ENCODE measurements at places on chromosomes 5 and 9.

GRCh38 chr5:163938595-163938994 is 433.2 kb downstream of the MAT2B start:
- no peak for DNase-seq

DNA sequence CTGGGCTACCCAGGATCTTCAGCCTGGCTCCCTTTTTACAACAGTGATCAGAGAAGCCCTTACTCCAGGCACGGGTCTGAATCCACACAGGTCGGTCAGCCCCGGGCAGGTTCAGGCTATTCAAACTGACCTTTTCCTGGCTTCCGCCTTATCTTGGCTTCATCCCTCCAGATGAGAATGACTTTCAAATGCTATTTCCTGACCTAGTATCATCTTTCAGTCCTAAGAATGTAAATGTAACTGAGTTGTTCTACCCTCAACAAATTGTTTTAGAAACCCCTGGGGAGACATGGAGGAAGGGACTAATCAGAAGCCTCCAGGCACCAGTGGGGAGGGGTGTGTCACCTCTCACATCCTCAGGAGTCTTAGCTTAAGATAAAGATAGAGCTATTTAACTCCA is 213.2 kb downstream of the EPB41L4A start:
- DNase-seq: no peak

GRCh38 chr9:99748266-99748665 is 73.4 kb upstream of the NR4A3 start:
- no peak for DNase-seq

- DNase-seq: no peak
Observed at GRCh38 chr5:33975852-33976251, 8.6 kb downstream of the SLC45A2 start.

- no peak for DNase-seq
Observed at GRCh38 chr9:82183181-82183860, 194.7 kb downstream of the SPATA31D1 start.

GRCh38 chr5:22242532-22242931 is 610.6 kb downstream of the CDH12 start:
- DNase-seq: no peak

GRCh38 chr5:129019401-129019908 is 54.2 kb downstream of the SLC27A6 start:
- no peak for DNase-seq

DNA sequence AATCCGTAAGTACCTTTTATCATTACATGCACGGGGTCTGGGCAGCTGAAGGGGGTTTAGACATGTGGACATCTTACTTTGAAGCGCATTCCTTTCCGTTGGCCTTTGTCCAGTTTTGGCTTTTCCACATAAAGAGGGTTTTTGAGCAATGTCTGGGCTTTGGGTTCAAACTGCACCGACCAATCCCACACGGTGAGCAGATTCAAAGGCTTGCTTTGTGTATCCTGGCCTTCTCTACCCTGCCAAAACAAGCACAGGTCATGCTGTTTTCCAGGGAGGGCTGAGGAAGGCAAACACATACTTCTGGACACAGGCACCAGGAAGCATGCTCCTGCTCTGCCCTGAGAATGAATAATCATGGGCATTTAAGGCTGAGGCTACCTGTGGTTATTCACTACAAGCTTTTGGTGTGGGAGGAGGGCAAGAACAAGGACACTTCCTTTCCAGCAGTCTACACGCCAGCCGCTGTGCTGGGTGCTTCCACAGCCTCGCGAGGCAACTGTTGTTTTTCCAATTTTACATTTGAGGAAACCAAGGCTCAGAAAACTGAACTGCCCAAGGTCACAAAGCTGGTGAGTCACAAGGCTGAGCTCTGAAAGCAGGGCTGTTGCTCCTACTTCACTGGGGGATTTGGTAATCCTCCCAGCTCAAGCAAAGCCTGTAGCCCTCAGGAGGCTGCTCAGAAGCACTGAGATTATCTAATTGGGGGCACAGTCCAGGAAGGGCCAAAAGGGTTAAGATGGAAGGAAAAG is 59.8 kb upstream of the GOLPH3 start:
- DNase-seq: no peak

DNA sequence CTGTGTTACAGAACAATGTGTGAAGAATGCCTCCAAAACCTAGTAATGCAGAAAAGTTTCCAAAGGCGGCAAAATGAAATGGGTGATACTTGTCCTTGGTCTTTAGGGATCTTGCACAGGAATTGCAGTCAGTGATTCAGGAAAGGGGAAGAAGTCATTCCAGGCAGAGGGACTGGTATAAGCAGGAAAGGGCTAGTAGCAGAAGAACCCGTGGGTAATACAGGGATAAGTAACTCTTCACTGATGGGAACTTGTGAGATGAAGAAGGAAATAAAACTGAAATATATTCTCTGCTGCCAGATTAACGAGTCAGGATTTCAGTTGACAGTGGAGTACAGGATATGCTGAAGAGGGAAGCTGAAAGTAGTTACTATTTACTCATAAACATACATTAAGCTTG is 1.2 kb downstream of the SRFBP1 start:
- no peak for DNase-seq

- no peak for DNase-seq
Observed at GRCh38 chr5:143166661-143167420, 236.6 kb downstream of the NR3C1 start.

GRCh38 chr9:128149001-128149701 is at the start of gene LCN2:
LCN2 (plus strand) TSS chr9:128149453; CDS start chr9:128149526, 73 bp downstream.
- DNase-seq: no peak

DNA sequence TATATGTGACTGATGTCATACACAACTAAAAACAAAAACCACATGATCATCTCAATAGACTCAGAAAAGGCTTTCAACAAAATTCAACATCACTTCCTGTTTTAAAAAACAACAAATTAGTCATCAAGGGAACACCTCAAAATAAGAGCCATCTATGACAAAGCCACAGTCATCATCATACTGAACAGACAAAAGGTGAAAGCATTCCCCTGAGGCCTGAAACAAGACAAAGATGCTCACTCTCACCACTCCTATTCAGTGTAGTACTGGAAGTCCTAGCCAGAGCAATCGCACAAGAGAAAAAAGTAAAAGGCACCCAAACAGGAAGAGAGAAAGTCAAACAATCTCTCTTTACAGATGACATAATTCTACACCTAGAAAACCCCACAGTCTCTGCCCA is 893.5 kb upstream of the EDIL3 start:
- DNase-seq: no peak

DNA sequence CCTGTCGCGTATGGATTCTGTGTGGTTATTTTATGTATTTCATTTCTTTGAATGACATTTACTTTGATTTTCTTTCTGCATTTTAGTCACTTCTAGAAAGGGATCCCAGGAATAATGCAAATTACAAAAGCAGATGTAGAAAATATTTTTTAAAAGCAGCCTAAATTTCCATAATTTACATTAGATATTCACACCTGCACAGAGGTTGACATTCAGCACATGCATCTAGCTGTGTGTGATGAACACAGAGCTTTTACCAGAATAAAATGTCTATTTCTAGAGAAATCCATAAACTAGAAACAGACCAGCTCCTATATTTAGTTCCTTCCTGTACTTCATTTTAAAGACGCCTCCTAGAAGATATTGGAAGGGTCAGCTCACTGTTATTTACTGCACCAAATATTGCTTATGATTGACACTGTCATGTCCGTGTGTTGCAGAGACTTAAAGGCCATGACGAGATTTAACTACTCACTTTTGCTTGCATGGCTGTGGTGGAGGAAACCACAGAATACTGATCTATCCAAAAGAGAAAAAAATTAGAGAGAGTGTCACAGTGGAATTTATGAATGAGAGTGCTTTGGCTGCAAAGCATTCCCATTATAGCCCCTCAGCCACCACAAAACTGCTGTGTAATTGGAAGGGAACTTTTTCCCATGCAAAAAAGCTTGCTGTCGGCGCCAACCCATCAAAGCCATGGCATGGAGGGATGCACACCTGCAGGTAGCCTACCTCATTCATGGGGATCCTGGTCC is 58.1 kb downstream of the EBF1 start:
- DNase-seq: no peak

- no peak for DNase-seq
Observed at GRCh38 chr5:151051066-151051930, 29.5 kb downstream of the TNIP1 start.

GRCh38 chr5:43616535-43616934 is 13.6 kb downstream of the NNT start:
- no peak for DNase-seq

- DNase-seq: peak; percentile 95
Observed at GRCh38 chr5:125484742-125485641, 738.6 kb upstream of the ZNF608 start.

DNA sequence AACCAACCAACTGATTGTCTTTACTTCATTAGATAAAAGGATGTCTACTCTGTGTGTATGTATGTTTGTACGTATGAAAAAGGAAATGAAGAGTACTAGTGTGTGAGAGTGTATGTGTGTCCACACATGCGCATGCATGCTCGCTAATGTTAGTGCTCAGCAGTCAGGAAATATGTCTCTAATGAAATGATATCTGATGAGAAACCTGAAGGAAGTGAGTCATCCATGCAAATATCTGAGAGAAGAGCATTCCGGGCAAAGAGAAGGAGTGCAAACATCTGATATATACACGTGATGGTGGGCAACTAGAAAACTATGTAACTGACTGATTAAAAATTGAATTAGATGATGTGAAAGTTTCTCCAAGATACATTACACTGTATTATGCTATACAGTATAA is 29.6 kb upstream of the UGCG start:
- DNase-seq: no peak

DNA sequence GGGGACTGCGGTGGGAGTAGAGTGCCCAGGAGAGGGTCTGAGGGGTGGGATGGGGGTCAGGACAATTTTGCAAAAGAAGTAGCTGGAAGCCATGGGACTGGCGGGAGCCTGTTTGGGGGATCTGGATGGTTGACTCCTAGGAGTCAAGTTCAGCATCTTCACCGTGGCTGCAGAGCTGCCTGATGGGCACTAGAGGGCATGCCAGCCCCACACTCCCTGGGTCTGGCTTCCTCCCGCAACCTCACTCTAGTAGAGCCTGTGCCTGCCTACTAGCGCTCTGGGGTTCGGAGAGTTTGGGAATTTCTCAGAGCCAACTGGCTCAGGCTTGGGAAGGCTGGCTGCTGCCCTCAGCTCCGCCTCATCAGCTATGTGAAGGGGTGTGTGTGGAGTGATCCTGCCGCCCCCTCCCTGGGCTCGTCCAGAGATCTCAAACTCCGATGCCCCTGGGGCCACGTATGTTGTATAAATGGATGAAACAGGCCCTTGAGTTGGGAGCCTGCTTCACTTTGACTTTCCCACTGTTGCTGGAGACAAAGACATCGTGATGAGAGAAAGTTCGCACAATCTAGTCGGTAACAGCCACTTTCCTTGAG is 10.8 kb downstream of the TSPAN17 start:
- no peak for DNase-seq

- DNase-seq: no peak
Observed at GRCh38 chr5:172868924-172869591, 35.0 kb downstream of the ERGIC1 start.

DNA sequence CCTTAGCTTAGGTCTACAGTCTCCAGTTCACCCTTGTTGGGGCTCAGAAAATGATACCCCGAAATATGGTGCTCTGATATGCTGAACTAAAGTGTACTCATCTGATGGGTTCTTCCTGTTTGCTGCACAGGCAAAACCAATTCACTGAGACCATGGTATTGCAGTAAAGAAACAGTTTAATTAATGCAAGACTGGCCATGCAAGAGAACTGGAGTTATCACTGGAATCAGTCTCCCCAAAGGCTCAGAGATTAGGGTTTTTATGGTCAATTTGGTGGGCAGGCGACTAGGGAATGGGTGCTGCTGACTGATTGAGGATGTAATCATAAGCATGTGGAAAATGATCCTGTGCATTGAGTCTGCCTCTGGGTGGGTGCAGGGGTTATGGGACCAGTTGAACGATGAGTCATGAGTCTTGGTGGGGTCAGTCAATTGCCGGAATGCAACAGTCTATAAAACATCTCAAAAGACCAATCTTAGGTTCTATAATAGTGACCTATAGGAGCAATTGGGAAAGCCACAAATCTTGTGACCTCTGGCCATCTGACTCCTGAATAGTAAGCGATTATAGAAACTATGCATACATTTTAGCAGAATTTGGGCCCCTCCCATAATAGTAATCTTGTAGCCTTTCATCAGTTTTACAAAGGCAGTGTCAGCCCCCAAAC is 113.0 kb upstream of the ANKRD55 start:
- no peak for DNase-seq

DNA sequence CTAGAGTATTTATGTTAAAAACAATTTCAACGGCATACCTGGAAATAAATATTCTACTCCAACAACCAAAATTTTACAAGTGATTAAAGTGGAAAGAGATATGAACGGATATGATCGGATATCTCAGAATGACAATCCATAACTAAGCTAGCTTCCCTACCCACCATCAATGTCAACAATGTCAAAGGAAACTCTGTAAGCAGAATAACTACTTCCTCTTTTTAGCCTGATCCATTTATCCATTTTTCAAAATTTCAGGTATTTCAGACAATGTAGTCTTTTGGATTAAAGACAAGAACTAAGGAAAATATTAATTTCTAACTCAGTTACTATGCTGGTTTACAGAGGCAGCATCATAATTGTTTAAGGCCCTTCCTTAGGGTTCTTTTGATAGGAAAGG is 188.7 kb downstream of the DENND1A start:
- DNase-seq: no peak

DNA sequence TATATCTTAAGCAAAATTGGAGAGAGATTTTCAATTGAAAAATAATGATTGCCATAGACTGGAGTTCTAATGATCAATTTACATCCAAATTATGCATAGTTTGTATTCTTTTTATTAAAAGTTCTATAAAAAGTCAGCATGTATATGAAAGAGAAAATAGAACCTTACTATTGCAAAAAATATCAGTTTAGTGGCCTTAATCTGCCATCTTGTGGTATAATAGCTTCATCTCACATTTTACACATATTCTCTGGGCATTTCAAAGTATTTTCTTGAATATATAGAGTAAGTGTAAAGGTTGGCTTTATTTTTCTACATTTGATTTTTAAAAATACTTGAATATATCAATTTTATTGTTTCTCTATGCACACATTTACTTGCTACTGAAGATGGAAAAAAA is 1858.6 kb upstream of the CDH9 start:
- no peak for DNase-seq

- no peak for DNase-seq
Observed at GRCh38 chr9:126336736-126337325, 10.2 kb downstream of the MVB12B start.

GRCh38 chr5:90897618-90898017 is 339.0 kb downstream of the ADGRV1 start:
- no peak for DNase-seq

DNA sequence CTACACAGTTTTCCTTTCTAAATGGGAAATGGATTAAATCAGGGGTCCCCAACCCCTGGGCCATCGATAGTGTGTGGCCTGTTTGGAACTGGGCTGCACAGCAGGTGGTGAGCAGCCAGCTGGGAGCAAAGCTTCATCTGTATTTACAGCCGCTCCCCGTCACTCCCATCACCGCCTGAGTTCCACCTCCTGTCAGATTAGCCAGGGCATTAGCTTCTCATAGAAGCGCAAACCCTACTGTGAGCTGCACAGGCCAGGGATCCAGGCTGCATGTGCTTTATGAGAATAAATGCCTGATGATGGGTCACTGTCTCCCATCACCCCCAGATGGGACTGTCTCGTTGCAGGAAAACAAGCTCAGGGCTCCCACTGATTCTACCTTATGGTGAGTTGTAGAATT is 41.2 kb upstream of the FLT4 start:
- DNase-seq: no peak

- DNase-seq: no peak
Observed at GRCh38 chr9:34256987-34257585, 72.0 kb downstream of the KIF24 start.
